ENCODE measurements at places on chromosomes 3 and 15.
A peak's percentile ranks its signal among the peaks of the same experiment; 100 is the strongest.

DNA sequence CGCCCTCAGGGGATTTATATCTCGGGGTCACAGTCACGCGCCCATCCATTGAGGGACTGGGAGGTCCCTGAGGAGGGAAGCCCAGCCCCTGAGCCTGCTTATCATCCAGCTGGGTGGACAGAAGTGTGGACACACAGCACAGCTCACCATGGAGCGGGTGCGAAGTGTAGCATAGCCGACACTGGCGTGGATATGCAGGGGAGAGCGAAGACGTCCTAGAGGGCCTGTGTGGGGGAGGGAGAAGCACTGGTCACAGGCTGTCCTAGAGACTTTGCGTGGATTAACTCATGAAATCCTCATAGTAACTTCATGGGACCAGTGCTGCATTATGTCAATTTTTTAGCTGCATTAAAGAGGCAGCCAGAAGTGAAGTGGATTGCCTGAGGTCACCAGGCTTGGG is 26.1 kb upstream of the PLXND1 start:
- no peak for DNase-seq

DNA sequence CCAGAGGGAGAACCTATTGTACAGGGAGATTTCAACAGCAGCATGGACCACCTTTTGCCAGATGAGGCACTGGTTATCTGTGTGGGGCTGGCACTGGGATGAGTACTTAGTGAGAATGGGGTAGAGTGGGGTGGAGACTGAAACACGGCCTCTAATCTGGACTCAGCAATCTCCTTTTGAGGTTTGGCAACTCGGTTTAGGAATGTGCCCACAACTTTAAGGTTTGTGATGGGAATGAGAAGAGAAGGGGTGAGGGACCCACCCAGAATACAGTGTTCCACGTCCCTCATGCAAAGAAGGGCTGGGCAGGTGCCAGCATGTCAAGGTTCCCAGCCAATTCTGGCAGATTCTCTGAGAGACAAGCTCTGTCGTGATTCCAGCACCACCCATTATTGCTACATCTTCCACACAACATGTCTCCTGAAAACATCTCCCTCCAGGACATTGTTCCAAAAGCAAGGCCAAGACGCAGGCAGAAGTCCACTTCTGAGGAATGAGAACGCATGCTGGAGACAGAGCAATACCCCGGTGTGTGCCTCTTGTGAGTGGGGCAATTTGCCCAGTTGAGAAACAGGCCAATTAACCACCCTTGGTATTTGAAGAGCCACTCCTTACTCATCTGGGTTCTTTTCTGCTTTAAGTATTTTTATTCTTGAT is 37.5 kb upstream of the CCR4 start:
- DNase-seq = no peak

GRCh38 chr15:58476525-58477162 is 44.9 kb downstream of the LIPC start:
- DNase-seq = no peak

- DNase-seq = no peak
Observed at GRCh38 chr15:24858737-24859601, 95.8 kb upstream of the SNRPN start.

DNA sequence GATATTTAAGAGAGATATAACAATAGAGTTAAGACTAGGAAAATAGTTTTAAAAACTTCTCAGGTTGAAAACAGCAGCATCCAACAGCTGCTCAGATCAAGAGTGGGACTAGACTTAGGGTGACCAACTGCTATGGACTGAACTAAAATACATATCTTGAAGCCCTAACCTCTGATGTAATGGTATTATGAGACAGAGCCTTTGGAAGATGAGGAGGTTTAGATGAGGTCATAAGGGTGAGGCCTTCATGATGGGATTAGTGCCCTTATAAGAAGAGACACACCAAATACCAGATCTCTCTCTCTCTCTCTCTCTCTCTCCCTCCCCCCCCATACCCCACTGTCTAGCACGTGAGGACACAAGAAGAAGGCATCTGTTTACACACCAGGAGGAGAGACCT is 37.4 kb upstream of the GALNT15 start:
- no peak for DNase-seq

DNA sequence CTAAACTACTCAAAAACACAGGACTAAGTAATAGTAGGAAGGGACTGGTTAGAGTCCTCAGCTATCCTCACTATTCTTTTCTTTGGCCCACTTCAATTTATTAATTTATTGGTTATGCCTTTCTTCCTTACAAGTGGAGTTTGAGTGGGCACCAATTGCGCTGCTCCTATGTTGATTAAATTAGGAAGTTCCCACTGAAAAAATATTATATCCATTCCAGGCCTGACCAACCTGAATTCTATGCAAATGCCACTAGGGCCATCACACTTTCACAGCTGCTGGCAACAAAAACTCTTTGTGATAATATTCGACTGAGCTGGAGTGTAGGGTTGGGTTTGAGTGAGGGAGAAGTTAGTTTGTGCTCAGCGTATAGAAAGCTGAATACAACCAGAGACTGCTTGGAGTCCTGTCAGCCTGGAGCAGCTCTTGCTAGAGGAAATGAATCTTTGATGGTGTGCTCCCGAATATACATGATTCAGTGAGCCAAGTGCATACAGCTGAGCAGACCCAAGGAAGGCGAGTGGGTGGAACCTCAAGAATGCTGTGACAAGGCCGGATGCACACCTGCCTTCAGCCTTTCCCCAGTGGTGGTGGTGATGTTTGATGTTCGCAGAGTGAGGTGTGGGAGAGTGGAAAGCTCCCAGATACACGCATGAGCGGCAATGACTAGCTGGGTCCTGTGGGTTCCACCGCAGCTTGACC is 1.5 kb downstream of the ARHGEF3 start:
- DNase-seq = no peak

- DNase-seq = peak; percentile 59
Observed at GRCh38 chr3:172181932-172182586, 142.7 kb downstream of the FNDC3B start.

GRCh38 chr15:31774045-31774444 is 256.3 kb upstream of the CHRNA7 start:
- DNase-seq = no peak

- DNase-seq = peak; percentile 82
Observed at GRCh38 chr3:99783011-99783573, 34.6 kb upstream of the CMSS1 start.

DNA sequence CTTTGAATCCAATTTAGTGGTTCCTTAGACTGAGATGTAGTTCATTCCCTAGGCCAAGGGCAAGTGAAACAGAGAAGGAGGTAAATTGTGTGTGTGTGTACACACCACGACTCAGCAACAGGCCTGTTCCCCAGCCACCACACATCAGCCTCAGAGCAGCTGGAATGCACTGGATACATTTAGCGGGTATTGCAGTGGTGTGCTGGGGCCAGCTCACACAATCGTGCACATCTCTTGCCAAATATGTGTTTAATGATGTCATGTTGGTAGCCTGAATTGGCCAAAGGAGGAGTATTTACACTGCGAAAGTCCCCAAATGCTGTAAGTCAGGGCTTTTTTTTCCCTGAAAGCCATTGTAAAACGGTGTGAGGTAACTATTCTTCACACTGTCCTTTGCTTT is 82.3 kb downstream of the RBPMS2 start:
- DNase-seq = peak; percentile 46

DNA sequence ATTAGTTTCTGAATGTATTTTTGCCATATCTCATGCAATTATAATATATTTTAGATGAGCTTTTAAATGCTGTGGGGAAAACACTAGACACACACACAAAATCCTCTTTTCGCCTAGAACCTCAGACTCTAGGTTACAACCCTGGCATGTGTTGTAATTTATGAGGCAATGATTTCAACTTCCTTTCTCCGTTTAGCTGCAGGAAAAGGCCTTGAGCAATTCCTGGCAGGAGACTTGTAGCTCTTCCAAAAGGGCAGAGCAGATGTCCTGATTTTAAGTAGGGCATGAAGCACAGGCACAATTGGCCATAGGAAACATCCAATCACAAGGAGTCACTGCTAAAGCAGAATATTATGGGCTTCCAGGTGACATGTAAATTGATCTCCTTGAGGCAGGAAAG is 82.0 kb downstream of the GPR156 start:
- DNase-seq = peak; percentile 57

DNA sequence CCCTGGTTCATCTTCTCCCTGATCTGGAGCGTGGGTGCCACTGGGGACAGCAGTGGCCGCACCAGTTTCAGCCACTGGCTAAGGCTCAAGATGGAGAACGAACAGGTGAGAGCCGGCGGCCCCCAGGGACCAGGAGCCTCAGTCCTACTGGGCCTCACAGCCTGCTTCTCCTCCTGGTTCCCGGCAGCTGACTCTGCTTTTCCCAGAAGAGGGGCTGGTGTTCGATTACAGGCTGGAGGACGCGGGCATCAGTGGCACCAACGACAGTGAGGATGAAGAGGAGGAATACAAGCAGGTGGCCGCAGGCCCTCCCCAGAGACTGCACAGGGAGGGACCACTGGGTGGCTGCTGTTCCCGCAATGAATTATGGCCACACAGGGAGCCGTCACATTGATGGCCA is 54.4 kb downstream of the DNAH1 start:
- DNase-seq = no peak

GRCh38 chr3:172546628-172547214 is 23.5 kb upstream of the TNFSF10 start:
- no peak for DNase-seq

GRCh38 chr3:46393011-46393410 is 13.9 kb downstream of the CCR5AS start:
- DNase-seq = no peak

Data from A172 (cell line).